NCI-H2081 treated with DMSO at 0.1 percent for 48 hours (cell line): ENCODE measurements at places on chromosomes 16 and 17.

- DNase-seq, result no peak
Observed at GRCh38 chr17:64706224-64707049, 44.3 kb upstream of the SMURF2 start.

DNA sequence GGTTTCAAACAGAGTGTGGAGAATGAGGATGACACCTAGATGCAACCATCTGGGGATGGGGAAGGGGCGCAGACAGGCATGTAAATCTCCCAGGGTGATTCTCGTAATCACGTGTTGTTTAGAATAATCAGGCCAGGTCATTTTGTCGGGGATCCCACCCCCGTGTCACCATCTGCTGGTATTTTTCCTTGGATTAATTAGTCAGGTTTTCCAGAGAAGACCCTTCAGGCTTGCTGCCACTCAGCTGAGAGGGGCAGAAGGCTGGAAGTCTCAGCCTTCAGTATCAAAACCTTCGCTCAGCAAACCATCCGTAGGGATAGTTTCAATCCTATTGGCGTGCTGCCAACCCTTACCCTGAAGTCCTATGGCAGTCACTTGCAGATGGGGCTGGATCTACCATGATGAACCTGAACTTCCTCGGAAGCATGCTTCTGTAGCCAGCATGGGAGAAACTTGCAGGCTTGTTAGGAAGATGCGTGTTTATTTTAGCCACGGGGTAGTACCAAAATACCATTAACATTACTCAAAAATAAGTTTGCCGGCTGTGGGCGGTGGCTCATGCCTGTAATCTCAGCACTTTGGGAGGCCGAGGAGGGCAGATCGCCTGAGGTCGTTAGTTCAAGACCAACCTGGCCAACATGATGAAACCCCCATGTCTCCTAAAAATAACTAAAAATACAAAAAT is 7.5 kb upstream of the ADCY9 start:
- no peak for DNase-seq

DNA sequence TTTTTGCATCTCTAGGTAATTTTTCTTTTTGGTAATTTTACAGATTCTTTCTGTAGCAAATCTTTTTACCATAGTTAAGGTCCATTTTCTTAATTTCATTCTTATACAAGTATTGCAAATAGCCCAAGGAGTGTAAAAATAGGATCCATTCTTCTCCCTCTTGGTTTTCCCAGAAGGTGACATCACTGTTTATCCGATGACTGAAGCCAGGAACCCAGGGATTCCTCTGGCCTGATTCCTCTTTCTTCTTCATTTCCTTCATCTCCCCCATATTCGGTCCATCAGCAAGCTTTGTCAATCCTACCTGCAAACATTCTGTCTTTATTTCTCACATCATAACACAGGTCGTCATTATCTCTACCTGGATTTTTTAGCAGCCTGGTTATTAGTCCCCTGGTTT is 5.3 kb downstream of the RBBP6 start:
- no peak for DNase-seq

DNA sequence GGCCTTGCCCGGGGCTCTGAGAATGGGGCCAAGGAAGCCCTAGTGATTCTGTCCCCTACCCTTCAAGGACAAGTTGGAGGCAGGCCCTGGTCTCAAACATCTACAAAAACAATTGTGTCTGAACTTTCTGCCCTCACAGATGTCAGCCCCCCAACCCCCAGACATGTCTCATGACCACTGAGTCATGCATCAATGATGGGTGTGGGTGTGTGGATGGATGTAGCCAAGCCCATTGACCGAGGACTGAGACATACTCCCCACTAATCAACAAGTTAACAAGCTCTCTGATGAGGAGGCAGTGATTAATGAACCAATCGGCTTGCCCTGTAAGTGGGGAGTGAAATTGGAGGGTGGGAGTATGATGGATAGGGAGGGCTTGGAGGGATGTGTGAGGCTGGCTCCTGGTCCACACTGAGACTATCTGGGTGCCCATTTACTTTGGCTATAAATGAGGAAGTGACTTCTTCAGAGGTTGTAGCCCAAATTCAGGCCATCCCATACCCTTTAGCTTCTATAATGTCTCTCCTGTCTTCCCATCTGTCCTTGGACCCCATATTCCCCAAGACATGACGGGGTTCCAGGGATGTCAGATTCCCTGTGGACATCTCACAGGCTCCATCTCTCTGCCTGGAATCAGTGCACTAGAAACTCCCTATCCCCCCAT is 97.1 kb upstream of the TMEM97 start:
- DNase-seq, result no peak

DNA sequence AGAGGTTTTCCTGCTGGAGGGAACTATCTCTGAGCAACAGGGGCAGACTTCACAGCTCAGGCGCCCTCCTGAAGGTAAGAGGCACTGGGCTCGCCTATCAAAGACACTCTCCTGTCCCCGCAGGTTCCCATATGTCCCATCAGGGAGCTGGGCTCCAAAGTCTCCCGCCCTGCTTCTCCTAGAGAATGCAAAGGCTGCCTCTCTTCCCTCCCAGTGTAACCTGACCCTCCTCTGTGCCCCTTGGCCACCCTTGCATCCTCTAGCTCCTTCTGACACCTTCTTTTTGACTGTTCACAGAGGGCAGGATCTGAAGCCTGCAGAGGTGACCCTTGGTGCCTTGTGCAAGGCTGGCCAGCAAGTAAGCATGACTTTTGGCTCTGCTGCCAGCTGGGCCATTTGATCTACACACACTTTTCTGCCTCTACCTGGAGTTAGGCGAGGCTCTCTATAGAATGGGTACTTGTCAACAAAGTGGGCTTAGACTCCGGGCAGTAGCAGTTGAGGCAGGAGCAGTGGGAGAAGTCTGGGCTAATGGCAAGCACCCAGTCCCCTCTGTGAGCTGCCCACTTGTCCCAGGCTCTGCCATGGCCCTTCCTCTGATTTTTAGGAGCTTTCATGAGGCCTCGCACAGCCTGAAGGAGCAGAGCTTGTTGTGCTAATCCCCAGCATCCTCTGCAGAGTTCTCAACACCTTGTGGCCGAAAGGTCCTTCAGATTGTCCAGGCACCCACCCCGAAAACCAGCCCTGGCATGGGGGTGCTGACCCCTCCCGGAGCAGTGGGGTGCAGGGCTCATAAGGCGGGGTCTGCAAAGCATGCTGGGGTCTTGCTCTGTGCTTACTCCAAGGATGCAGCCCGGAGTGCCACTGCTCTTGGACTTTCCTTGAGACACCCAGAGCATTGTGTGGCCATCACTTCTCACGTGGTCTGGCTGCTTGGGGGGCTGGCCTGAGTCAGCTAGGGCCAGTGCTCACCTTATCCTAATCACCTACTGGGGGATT is 122.9 kb downstream of the METRNL start:
- no peak for DNase-seq

- DNase-seq, result no peak
Observed at GRCh38 chr17:61478026-61478789, 26.0 kb downstream of the TBX4 start.

GRCh38 chr17:82888583-82889495 is 49.0 kb upstream of the ZNF750 start:
- no peak for DNase-seq

GRCh38 chr17:40864661-40865390 is 2.2 kb downstream of the KRT12 start:
- DNase-seq, result no peak

DNA sequence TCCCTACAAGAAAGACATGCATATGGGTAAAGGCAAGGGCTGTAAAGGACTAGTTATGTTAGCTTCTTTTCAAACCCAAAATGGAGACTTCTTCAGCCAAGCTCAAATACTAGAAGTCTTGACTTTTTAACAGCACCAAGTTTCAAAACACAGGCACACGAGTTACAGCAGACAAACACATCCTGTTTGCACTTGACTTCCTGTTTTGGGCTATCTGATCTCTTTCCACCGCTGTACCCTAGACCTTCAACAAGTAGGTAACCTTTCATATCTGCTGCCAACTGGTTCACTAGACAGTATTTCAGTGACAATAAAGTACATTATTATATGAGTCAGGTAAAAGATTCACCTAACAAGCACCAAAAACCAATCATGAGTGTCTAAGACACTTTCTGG is 12.3 kb downstream of the RFFL start:
- DNase-seq, result no peak

- no peak for DNase-seq
Observed at GRCh38 chr17:80660527-80661198, 116.0 kb downstream of the RPTOR start.

- no peak for DNase-seq
Observed at GRCh38 chr17:76716146-76716838, 5.5 kb upstream of the MXRA7 start.

DNA sequence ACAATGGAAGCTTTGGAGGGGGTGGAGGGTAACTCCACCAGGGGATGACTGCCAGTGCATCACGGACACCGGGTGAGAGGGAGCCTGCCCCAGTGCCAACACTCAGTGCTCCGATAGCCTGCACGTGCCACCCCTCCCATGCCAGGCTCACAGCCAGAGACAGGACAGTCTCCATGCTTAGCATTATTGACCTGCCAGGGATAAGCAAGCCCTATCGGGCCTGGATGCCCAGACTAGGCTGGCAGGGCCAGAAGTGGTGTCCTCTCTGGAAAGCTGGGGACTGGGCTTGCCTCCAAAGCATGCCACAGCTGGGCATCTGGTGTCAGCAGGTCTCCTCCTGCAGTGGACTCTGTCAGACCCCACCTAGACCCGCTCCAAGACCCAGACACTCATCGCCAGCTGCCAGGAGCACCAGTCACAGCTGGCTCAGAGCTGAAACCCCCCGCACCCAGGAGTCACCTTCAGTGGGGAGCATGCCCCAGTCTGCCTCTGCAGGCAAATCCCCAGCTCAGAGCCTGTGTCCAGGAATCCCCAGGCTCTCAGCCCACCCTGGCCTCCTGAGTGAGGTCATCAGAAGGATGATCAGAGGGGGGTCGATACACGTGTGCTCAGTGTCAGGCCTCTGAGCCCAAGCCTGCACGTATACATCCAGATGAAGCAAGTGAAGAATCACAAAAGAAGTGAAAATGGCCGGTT is 1.8 kb upstream of the RHBDF1 start:
- no peak for DNase-seq

- no peak for DNase-seq
Observed at GRCh38 chr17:58605470-58605869, 86.4 kb downstream of the TEX14 start.

- no peak for DNase-seq
Observed at GRCh38 chr17:64123114-64123513, 6.8 kb downstream of the ERN1 start.

DNA sequence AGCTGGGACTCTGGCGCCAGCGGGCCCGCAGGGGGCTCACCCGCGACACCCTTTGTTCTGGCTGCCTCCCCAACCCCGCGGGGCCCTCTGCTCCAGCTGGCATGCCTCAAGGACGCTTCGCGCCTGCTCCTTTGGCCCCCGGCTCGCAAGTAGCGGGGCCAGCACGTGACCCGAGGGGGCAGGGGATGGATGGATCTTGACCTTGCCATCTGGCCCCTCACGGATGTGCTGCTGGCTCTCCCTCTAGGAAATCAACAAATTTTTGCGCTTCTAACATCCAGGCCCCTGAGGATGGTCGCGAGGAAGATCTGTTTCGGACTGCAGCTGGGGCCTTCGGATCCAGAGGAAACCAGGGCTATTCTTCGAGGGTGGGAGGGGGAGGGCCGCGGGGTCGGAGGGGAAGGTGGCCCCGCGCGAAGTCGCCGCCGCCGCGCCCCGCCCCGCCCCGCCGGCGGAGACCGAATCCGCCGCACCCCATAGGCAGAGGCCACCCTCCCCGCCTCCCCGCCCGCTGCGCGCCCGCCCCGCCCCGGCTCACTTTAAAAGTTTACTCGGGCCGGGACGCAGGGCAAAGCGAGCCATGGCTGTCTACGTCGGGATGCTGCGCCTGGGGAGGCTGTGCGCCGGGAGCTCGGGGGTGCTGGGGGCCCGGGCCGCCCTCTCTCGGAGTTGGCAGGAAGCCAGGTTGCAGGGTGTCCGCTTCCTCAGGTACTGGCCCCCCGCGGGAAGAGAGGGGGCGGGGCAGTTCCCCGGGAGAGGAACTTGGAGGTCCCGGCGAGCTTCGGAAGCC is at the start of gene ACSF2:
ACSF2 (plus strand) TSS at position 537 of the 790 bp plus-strand sequence; CDS start at position 581, 44 bp downstream.
- DNase-seq, result no peak

DNA sequence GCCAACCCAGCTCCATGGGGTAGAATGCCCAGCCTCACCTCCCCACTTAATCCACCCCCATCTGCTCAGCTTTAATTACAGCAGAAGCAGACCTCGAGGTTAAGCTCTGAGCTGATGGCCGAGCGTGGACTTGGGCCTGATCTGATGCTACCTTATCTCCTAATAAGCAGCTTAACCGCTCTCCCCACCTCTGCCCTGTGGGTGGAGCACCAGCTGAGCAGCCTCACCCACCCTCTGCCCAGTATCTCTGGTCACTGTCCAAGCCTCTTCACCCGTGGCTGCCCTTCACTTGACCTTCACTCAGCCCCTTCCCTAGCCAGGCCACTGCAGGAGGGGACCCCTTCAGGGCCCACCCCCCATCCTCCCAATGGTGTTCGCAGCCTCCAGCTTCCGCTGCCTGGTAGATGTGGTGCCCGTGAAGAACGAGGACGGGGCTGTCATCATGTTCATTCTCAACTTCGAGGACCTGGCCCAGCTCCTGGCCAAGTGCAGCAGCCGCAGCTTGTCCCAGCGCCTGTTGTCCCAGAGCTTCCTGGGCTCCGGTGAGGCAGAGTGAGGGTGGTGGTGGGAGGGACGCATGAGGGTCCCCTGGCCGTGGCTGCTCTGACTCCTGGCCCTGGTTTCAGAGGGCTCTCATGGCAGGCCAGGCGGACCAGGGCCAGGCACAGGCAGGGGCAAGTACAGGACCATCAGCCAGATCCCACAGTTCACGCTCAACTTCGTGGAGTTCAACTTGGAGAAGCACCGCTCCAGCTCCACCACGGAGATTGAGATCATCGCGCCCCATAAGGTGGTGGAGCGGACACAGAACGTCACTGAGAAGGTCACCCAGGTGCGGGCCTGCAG is 6.8 kb downstream of the KCNH6 start:
- no peak for DNase-seq

DNA sequence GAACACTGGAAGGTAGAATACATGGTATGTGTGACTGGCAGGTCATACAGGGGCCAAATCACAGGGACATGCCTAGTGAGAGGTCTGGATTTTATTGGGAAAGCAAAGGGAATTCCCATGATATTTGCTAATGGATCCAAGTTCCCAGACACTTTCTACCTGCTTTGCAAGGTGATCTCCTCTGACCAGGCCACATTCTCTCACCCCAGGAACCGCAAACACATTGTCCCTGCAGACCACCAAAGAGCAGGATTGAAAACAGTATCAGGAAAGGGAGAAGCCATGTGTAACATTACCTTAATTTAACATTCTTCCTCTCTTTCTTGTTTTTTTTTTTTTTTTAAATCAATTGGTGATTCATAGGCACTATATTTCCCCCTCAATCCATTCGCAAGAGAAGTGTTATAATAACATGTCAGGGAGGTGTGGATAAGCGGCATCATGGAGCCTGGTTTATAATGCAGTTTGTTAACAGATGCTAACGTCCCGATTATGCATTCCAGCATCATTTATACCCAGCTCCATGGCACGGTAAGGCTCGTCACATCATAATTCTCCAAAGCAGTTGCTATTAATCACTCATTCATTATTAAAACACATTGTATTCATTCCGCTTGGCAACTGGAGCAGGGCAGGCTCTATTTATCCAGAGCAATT is 155.1 kb upstream of the CCL2 start:
- no peak for DNase-seq

GRCh38 chr16:51449441-51449840 is 298.4 kb upstream of the SALL1 start:
- no peak for DNase-seq
